ENCODE measurements at places on chromosomes 7 and 10.

DNA sequence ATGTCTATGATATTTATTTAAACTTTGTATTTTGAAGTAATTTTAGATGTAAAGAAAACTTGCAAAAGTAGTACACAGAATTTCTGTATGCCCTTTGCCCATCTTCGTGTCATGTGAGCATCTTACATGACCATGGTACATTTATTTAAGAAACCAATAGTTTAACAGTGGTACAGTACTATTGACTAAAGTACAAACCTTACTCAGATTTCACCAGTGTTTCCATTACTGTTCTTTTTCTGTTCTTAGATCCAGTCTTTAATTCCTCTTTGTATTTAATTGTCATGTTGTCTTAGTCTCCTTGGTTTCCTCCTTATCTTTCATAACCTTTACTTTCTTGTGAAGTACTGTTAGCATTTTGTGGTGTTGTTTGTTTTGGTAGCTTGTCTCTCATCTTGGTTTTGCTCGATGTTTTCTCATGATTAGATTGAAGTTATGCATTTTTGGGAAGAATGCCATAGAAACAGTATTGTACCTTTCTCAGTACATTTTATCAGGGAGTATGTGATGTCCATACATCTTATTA is 24.1 kb downstream of the TAX1BP1 start:
- no peak for DNase-seq

DNA sequence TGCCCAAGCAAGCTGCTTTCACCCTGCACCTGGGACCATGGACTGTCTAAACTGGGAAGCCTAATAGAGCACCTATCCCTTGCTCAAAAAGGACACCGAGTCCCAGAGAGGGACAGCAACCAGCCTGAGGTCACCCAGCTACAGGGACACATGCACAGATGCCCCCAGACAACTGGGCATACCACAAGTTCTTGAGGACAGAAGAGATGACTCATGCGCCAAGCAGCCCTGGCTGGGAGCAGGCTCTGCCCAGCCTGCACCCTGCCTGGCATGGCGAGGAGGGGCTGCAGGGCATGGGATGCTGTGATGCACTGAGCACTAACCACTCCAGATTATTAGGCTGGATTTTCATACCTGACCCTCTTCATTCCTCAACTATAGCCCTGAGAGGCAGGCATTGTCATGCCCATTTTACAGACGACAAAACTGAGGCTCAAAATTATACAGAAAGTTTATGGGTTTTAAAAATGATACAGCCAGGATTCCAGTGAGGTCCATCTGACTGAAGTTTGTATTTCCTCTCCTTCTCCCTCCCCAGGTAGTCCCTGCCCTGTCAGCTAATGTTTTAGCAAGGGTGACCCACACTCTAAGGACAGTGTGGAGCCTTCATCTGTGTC is 289.3 kb upstream of the ZMIZ1 start:
- no peak for DNase-seq

DNA sequence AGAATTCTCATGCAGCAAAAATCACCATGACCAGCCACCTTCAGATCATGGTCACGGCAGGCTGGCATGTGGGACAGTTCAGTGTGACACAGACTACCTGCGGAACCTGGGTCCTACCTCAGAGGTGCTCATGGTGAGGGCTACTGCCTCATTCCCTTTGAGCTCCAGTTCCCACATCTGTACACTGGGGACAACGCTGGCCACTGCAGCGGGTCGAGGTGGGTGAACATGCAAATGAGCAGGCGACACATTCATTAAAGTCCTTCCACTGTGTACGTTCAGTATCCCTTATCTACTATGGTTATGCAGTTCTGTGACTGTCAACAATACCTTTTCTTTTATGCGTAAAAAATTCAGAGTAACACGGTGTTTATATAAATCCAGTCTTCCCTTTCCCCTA is 218.7 kb upstream of the AOAH start:
- no peak for DNase-seq

DNA sequence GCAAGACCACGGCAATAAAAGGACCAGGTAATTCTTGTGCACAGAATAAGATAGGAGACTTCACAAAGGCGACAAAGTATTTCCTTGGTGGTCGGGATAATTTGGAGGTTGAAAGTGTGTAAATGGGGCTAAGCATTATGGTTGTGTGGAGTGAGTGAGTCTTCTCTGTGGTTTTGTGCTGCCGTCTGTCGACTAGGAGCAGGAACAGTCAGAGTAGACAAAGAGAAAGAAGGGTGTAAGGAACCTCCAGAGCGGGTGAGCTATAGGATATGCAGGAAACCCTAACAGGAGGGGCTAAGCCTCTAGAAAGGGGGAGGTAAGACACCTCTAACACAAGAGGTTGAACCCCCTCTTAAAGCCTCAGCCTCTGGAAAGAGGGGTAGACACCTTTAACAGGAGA is 201.6 kb downstream of the SH2D4B start:
- no peak for DNase-seq

DNA sequence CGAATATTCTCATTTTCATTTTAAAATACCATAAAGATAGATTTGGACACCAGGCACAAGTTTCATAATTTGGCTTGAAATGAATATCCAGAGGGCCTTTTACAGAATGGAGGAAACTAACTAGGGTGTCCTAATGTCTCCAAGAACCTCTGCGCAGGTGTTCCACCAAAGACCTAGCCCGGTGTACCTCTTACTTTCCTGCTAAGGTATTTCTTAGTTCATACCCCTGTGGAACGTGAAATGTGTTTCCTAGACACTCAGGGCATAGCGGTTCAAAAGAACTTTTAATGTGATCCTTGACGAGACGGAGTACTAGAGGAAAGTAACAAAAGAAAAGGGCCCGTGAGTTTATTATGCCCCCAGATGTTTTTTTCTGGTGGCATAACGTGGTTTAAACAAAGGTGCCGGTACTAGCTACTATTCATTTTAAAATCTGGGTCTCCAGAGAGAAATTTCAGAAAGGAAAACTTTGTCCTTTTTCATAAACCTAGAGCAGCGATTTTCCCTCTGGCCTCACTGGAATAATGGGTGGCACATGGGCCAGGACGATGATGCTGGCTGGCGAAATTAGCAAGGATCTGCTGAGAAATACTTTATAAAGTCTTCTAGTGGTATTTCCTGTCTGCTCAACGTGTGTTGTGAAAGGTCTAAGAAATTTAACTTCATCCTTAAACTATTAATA is 1.4 kb downstream of the APBB1IP start:
- DNase-seq, result no peak

DNA sequence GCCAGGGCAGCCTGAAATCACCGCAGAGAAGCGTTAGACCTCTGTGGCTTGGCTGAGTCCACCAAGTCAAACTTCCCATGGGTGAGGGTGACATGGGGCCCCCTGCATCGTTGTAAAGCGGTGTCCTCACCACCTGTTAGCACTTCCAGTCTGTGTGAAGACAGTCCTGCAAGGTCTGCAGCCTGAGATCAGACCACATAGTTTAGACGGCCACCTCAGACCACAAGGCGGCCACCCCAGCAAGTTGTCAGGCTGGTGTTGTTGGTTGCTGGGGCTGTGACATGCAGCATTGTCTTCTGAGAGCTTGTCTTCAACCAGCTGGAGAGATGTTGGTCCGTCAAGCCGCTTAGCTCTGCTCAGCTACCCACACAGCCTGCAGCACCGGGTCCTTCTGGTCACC is 44.1 kb upstream of the TARP start:
- DNase-seq, result no peak

DNA sequence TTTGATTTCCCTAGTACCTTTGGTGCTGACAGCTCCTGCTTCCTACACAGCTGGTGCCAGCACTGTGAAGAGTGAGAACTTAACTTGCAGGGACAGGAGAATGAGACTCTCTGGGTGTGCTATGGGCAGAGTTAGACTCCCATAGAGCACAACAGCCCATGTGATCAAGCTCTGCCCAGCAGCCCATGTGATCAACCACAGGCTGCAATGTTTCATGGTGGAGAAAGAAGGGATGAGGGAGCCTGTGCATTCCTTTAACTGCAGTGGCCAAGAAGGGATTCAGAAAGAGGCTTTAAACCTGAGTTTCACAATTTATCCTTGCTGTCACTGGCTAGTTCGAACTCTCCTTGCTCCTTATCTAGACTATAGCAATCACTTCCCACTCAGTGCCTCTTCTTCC is 10.0 kb upstream of the MEST start:
- DNase-seq, result no peak

- no peak for DNase-seq
These were observed 119.5 kb downstream of the CFAP58 start for GRCh38 chr10:104472957-104473745.

DNA sequence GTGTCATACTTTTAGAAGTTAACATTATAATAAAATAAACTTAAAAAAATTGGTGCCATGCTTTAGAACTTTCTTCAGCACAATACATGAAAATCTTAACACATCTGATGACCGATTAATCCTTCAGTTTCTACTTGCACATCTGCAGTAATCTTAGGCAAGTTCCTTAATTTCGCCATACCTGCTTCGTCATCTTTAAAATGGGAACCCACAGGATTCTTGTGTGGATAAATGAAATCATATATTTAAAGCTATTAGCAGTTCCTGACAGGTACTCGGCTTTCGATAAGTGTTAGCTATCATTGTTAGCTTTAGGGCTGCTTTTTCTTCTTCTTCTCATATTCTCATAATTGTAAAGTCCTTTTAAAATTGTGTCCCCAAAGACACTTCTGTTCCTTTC is 907 bp upstream of the VPS50 start:
- DNase-seq, result no peak

DNA sequence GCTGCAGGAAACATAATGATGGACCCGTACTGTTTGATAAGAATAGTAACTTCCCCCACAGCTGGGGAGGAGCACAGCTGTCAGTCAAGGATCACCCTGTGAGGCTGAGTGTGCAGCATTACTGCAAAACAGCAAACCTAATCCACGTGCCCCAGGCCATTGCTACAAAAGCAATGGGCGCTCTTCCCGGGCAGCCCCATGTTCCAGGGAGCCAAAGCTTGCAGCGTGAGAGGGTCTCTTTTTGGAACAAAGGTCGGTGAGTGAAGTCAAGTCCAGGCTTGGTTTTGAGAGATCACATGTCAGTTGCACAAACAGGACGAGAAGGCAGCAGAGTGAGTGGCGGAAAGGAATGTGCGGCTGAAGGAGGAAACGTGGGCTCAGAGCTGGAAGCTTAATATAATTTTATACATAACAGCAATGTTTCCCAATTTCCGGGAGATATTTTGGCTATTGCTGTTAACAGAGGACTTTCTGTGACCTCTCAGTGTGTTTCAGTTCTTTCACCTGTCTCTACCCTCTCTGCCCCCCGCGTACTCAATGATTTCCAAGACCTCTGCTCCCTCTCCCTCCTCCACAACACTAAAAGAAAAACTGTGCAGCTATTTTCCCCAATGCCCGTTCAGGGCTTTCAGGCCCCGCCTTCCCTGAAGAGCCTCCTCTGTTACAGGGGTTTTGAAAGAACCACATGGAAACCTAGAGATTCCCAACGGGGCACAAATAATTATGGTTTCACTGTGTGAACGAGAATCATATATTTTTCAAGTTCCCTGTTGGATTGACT is 128.9 kb downstream of the MTPAP start:
- no peak for DNase-seq

GRCh38 chr10:124099604-124100003 is 6.2 kb upstream of the CHST15 start:
- no peak for DNase-seq

Measured in occipital lobe (tissue), 3 donors.